ENCODE measurements at places on chromosomes 6 and 20.

GRCh38 chr6:109034526-109034925 is 60.1 kb downstream of the SESN1 start:
- no peak for DNase-seq

- no peak for DNase-seq
Measured at GRCh38 chr6:130935978-130936377, 108.8 kb downstream of the SMLR1 start.

DNA sequence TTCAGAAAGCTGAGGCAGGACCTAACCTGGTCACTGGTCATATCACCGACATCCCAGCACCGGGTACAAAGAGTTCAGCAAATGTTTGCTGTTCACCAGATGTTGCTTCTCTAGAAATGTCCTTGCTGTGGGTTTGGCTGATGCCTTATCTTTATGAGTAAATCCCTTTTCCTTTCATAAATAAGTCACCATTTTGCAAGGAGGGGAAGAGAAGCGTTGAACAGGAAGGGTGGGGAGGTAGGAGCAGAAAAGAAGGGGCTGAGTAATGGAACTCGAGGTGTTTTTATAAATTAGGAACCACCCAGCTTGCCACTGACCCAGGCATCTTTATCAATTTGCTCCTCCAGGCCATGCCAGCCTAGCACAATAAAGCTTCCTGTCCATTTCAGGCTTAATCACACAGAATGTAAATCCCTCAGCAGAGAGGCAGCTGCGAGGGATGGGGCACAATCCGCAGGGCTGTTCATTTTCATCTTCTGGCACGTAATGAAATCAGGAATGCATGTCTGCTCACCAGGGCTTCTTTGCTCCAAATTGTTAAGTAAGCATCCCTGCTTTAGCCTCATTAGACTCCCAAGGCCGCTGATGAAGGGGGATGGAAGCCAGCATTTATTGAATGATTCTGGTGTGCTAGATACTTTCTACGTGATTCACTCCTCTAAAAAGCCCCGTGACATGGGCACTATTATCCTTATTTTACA is 371.9 kb upstream of the CHD6 start:
- no peak for DNase-seq

GRCh38 chr6:11711984-11712711 is 66.5 kb downstream of the ADTRP start:
- DNase-seq = no peak

GRCh38 chr6:22237526-22237925 is 59.3 kb downstream of the PRL start:
- DNase-seq = no peak

GRCh38 chr6:26534681-26535465 is 3.3 kb upstream of the HMGN4 start:
- DNase-seq = no peak

DNA sequence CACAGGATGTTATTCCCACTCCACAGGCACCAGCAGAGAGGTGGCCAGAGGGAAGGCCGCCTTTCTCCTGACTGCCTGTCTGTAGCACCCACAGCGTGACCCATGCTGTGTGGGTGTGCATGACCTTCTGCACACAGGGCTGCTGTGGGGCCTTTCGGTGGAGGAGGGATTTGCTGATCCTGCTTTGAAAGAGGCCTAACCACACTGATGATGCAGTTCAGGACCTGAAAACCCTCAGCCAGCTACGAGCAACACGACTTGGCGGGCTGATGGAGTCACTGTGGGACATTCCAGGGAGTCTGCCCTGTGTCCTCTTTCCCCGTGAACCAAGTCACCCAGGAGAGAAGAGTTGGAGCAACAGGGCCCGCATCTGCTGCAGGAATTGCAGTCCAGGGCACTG is 49.1 kb downstream of the SYTL3 start:
- no peak for DNase-seq

DNA sequence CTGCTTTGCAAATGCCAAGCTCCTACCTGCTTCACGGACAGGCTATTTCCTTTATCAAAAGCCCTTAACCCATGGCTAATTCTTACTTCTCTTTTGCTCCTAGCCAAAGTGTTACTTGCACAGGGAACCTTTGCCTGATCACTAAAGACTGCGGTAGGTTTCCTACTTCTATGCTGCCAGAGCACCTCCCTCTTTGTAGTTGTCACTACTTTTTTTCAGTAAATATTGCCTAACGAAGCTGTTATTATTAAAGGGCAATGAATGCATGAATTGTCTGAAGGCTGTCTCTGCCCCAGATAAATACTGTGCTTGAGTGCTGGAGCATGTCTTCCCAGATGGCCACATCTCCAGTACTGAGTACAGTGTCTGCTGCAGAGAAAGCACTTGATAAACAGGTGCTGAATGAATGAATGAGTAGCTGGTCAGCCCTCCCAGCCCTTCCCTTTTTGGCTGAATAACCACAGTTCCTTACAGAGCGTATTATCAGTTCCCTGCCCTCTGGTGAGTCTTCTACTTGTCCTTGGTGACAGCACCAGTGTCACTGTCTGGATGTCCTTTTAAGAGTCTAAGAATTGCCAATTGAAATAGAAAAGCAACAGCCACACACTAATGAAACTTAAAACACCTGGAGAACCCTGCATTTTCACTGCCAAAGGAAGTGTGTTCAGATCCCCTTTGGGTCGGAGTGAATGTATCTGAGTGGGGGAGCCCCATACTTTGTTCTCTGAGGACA is 73.6 kb upstream of the TRAF3IP2 start:
- no peak for DNase-seq

GRCh38 chr6:5379647-5380242 is 118.4 kb downstream of the FARS2 start:
- no peak for DNase-seq

- DNase-seq = no peak
Measured at GRCh38 chr20:31841928-31842327, 3.5 kb downstream of the FOXS1 start.

- no peak for DNase-seq
Measured at GRCh38 chr20:13443690-13444089, 195.0 kb downstream of the TASP1 start.

GRCh38 chr6:68046756-68047155 is 588.3 kb upstream of the ADGRB3 start:
- DNase-seq = no peak

DNA sequence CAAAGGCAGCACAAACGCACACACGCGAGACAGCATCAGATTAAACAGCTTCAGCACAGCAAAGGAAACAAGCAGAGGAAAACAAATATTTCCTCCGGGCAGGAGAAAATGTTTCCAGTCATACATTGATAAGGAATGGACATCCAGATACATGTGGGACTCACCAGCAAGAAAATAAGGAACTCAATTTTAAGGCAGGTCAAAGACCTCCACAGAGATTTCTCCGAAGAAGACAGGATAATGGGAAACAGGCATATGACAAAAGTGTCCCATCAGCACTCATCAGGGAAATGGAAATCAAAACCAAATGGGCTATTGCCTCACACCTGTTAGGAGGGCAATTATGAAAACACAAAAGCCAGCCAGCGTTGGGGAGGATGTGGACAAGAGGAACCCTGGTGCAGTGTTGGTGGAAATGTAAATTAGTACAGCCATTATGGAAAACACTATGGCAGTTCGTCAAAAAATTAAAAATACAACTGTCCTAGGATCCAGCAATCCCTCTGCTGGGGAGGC is 9.7 kb upstream of the SLCO4A1 start:
- DNase-seq = no peak

- no peak for DNase-seq
Measured at GRCh38 chr6:156182356-156182755, 594.8 kb upstream of the ARID1B start.

GRCh38 chr6:133377219-133377618 is 136.1 kb downstream of the EYA4 start:
- no peak for DNase-seq

GRCh38 chr20:11496380-11496779 is 421.3 kb upstream of the BTBD3 start:
- DNase-seq = no peak

DNA sequence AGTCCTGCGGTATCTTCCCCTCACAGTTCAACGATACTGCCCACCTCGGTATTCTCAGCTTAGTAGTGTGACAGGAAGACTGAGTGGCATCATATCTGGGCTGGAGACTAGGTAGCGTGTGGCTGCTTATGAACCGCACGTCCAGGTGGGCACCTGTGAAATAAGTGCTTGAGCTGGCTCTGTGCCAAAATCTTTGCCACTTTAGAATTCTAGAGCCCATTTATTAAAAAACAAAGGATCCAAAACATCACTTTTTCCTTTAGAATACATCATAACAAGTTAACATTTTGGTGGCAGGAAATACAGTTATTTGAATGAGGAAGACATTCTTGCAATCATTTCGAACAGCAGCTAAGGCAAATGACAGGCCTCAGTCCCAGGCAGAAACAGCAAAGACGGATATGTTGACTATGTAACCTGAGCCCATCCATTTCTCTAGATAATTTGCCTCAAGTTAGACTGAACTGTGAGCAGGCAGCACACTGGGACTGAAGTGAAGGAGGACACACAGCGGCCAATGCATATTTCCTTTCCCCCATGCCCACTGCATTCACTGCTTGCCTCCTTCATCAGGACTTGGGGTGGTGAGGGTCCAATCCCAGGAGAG is 136.6 kb downstream of the GMDS start:
- DNase-seq = peak; percentile 47

GRCh38 chr20:45368221-45368980 is 5.4 kb downstream of the SYS1 start:
- no peak for DNase-seq

DNA sequence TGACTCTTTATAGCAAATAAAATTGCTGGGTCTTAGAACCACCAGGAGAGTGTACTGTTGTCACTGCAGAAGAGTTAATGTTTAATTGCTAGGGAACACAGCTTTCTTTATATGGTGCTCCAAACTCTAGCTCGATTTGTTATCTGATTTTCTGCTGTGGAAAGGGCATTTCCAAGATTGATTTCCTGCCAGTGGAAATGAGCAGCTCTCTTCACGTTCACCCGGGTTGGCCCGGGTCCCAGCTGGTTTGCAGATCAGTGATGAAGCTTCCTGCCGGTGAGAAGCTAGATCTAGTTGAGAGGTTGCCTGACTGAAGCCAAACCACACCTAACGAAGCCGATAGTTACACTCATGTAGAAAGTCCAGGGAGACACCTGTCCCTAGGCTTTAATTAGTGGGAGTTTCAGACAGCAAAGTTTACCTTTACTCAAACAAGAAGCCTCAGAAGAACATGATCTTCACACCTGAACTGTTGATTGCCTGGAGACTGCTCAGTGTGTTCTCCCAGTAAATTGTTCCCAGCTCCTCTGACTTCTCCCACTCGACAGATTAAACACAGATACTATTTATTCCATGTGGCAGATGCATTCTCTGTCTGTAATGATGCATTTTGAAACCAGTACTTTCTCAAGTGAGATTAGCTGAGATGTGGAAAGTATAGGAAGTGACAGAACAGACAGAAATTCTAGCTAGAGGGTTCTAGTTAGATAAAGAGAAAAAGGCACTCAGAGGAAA is 27.8 kb downstream of the PAQR8 start:
- DNase-seq = no peak

GRCh38 chr6:39599973-39600372 is 125.2 kb downstream of the KIF6 start:
- DNase-seq = no peak

DNA sequence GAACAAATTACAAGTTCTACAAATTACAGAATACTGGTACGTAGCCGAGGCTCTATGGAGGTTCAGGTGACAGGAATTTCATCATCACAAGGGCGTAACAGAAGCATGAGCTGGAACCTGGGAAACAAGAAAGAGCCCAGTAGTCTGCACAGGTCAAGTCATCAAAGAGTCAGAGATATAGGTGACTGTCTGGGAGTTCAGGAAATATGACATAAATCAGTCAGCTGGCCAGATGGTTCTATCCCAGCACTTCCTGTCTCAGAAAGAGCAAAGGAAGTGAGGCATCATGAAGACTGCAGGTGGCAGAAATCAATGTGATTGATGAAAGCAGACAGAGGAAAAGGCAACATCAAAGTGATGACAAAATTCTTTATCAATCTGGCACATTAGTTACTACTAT is 23.3 kb downstream of the MYCT1 start:
- no peak for DNase-seq

GRCh38 chr6:6317386-6317785 is 3.1 kb downstream of the F13A1 start:
- DNase-seq = no peak

GRCh38 chr6:10425975-10426780 is 11.3 kb upstream of the TFAP2A start:
- DNase-seq = no peak

DNA sequence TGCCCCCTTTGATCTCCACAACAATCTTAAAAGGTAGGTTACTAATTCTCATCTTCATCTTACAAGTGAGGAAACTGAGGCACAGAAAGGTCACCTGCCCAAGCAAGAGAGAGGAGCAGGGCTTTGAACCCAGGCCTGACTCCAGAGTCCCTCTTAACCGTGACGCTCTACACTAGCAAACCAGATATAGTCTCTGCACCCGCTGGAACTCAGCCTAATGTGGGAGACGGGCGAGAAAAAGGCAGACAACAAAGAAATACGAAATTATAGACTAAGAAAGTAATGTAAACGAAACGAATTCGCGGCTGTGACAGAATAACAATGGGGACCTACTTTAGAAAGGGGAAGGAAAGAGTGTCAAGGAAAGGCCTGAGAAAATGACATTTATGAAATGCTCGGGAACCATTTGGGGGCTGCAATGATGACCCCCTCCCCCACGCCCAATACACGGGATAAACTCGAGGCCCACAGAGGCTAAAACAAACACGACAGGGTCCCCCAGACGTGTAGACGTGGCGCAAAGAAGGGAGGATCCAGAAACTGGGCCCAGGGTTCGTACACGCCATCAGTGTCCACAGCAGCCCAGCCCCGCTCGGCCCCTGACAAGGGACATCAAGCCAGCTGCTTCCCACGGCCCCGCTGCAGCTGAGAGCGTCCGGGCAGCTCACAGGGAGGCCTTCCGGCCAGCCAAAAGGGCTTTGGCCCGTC is 637 bp downstream of the TRPC4AP start:
- DNase-seq = no peak

- DNase-seq = no peak
Measured at GRCh38 chr6:133428295-133428694, 187.1 kb downstream of the EYA4 start.

- no peak for DNase-seq
Measured at GRCh38 chr20:57671662-57672061, 38.2 kb downstream of the PMEPA1 start.

DNA sequence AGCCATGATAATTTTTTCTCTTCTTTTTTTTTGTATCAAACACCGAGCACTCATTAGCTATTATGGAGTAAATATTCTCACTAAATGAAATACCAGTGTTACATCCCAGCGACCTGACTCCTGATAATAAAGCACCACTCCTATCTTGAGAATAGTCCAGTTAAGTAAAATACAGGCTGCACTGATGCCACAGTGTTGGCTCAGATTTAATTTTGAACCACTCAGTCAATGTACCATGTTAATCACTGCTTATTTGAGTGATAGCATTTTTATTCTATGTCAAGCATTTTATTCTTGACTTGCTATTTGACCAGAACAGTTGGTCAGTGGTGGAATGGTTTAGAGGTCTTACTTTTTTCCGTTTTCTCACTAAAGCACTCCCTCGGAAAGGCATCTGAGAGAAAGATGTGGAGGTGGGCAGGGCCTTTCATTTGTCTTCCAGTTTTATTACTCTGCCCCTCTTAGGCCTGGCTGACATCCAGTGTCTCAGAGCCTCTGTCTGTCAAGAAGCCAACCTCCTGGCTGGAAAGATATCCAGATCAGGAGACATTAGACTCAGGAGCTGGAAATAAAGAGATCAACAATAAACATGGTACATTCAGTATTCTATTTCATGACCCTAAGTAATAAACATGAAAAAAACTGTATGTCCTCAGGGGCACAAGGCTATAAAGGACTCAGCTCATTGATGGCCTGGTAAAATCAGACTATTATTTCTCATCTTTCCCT is 457.8 kb downstream of the EPM2A start:
- DNase-seq = no peak

- DNase-seq = no peak
Measured at GRCh38 chr6:15464211-15464725, 198.6 kb downstream of the DTNBP1 start.

GRCh38 chr6:70210462-70210861 is 92.4 kb downstream of the COL9A1 start:
- DNase-seq = no peak
